ENCODE measurements at places on chromosomes 7 and 10. TPM values are rescaled to one million over a fixed set of nuclear protein-coding genes. Genes with fewer than 3 reads are reported as not detected.

ZP3 gene
- 0.55 TPM for total RNA-seq

PNLIPRP1 gene
- total RNA-seq: not detected

TMEM196 gene
- total RNA-seq: not detected

OR2A42 gene
- not detected for total RNA-seq

NEBL gene
- 0.22 TPM for total RNA-seq

GNGT1 gene
- not detected for total RNA-seq

RPA3 gene
- 66.8 TPM for total RNA-seq

RAPGEF5 gene
- 0.75 TPM for total RNA-seq

AGR2 gene
- under 0.01 TPM for total RNA-seq

VIPR2 gene
- not detected for total RNA-seq

INPP5A gene
- total RNA-seq: 60.0 TPM

FAM237B gene
- total RNA-seq: 0.22 TPM

PHYHIPL gene
- not detected for total RNA-seq

UCMA gene
- not detected for total RNA-seq

ATOH7 gene
- not detected for total RNA-seq

KLF14 gene
- total RNA-seq: under 0.01 TPM

PLAC9 gene
- 1.9 TPM for total RNA-seq

NPY4R2 gene
- total RNA-seq: not detected

VAX1 gene
- total RNA-seq: not detected

KCNIP2 gene
- 0.62 TPM for total RNA-seq

LRRN3 gene
- total RNA-seq: 4.1 TPM

CDC14C gene
- not detected for total RNA-seq

C10orf67 gene
- total RNA-seq: 0.11 TPM

SUN3 gene
- not detected for total RNA-seq

NACAD gene
- 2.4 TPM for total RNA-seq

CLRN3 gene
- total RNA-seq: not detected

CXCL12 gene
- total RNA-seq: 16.2 TPM

PPP1R9A gene
- 2.6 TPM for total RNA-seq

HABP2 gene
- not detected for total RNA-seq

ICA1 gene
- 1.3 TPM for total RNA-seq

MARVELD1 gene
- total RNA-seq: 23.7 TPM

LRMDA gene
- total RNA-seq: 0.55 TPM

PPP1R17 gene
- total RNA-seq: not detected

TEX47 gene
- not detected for total RNA-seq
